ENCODE measurements at places on chromosomes 5 and 9.

DNA sequence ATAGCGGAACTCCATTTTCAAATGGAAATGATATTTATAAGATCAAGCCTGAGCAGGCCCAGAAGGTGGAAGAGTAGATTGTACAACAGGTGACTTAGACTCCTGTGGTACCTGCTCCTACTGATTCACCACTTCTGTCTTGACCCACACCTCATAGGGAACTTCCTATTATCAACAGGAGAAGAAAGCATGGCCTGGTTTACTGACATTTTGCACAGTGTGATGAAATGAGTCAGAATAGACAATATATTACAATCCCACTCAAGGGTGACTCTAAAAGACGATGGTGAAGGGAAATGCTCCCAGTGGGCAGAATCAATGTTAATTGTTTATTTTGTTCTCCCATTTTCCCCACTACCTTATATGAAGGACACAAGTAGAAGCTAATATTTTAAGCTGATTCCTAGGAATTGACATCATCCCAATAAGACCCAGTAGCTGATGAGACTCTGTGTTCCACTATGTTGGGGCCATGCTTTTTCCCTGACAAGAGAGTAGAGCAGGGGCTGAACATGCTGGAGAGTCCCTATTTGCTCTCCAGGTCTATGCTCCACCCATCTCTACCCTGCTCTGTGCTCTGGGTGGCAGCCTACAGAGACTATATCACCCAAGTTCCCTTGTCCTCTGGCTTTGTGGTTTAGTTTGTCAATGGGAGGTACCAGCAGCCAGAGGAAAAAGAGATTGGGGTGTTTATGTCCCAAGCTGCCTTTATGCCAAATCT lies 163.4 kb upstream of the FSTL4 start:
- DNase-seq, result no peak

GRCh38 chr9:696332-697323 lies 144.9 kb upstream of the DMRT1 start:
- no peak for DNase-seq

- DNase-seq, result no peak
These were observed 29.0 kb upstream of the GGTA1 start for GRCh38 chr9:121528642-121529041.

- DNase-seq, result no peak
These were observed 34.3 kb downstream of the SLC44A1 start for GRCh38 chr9:105278751-105279150.

- DNase-seq, result no peak
These were observed 82.5 kb upstream of the SNCAIP start for GRCh38 chr5:122229551-122229950.

DNA sequence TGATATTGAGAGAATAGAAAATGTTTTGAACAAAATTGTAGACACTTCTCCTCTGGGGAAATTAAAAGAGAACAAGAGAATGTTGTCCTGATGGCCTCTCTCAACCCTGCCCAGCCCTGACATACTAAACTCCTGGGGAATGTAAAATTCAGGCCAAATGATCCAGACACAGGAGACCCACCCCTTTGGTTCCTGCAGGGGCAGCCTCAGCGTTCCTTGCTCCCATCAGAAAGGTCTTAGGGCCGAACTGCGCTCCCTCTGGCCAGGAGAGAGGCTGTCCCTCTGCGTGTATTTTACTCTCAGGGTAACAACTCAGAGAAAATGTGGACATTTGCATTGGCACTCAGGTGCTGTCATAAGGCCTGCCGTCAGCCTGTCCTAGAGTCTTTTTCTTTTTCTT lies 616.3 kb upstream of the KLF4 start:
- no peak for DNase-seq

DNA sequence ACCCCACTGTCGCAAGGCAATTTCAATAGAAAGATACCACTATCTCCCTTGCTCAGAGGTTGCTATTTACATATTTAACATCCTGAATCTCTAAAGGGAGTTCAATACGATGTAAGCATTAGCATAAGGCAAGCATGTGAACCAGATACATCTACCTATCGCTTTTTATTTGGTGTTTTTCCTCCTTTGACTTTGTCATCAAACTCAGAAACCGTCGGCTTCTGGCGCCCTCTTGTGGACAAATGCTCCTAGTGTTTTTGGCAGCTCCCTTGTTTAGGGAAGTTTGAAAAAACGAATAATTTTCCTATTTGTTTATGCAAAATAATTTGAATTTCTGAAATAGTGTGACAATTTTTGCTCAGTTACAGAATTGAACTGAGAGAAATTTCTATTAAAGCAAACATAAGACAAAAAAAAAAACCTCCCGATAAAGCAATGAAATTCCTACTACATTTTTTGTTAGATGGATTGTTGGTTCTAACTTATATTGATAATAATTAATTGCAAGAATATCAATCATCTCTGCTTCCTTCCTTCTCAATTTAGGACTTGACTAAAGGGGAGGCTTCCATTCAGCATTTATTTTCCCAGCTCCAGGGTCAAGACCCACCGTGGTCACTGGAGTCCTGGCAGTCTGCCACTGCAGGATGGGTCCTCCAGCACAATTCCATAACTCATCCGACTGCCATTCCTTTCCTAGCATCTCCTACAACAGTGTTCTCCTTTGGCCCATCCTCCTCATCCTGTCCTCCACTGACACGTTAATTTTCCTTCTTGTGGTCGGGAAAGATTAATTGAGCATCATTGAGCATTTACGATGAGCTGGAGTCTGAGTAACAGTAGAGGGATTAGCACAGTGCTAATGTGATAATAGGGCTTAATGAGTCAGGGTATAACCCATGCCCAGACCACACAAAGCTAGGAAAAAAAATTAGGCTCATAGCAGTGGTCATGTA lies 131.8 kb upstream of the CHD1 start:
- DNase-seq, result no peak

- DNase-seq, result no peak
These were observed 16.3 kb upstream of the RAD23B start for GRCh38 chr9:107266624-107267368.

DNA sequence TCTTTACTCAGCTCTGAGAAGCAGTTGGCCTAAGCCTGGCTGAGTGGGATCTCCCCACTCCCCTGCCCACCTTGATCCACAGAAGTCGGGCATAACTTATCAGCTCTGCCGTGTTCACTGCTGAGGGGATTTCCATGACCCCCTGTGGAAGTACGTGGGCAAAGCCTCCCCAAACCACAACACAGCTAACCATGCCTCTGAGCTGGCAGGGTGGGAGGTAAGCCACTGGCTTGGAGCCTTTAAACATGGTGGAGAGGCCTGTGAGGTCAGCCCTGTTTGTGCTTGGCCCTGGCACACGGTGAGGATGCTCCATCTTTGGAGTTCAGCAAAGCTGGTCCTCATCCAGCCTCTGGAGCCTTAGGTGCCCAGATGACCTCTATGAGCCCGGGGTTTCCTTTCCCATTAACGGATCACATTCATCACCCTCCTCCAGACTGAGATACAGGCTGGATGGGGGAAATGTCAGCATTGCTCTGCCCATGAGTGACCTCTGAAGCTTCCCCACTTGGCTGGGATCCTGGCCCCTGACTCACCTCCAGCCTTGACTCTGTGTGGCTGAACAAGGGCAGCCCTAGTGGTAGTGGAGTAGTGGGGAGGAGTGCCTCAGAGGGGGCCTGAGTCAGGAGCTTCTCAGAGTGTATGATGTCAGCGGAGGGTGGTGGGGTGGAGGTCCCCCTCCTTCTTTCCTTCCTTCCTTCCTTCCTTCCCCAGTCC lies 6.2 kb downstream of the PDLIM4 start:
- DNase-seq, result no peak

DNA sequence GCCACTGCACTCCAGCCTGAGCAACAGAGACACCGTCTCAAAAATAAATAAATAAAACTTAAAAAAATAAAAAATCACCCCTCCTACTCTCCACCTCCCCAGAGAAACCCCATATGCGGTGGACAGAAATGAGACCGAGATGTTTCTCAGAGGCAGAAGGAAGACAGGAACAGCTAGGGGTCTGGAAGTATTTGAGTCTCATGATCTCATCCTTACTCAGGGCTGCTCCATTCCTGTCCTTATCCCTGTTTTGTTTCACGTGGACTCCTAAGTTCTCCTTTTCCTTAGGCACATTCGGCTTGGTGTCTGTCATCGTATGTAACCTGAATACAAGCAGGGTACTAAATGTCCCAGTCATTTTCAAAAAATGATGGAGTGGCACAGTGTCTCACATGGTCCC lies 76.1 kb downstream of the C9orf50 start:
- no peak for DNase-seq

DNA sequence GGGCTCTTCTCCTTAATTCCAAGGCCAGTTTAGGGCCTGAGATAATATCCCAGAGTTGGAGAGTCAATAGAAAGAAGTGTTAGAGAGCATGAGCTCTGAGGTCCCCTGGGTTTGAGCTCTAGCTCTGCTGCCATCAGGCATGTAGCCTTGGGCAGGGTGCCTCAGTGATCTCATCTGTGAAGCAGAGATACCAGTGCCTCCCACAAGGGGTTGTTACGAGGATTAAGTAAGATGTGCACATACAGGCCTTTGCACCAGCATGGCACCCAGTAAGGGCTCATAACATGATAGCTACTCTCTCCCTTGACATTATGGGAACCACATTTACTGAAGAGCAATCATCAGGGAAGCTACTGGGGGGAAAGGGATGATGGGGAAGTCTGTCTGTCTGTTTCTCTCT lies 265.7 kb downstream of the HSPA4 start:
- no peak for DNase-seq

- DNase-seq, result no peak
These were observed 106.5 kb downstream of the FANCC start for GRCh38 chr9:95211028-95211427.

- no peak for DNase-seq
These were observed 20.3 kb downstream of the AOPEP start for GRCh38 chr9:94746541-94747370.

- no peak for DNase-seq
These were observed 253.4 kb downstream of the ARHGAP26 start for GRCh38 chr5:143023411-143024096.

DNA sequence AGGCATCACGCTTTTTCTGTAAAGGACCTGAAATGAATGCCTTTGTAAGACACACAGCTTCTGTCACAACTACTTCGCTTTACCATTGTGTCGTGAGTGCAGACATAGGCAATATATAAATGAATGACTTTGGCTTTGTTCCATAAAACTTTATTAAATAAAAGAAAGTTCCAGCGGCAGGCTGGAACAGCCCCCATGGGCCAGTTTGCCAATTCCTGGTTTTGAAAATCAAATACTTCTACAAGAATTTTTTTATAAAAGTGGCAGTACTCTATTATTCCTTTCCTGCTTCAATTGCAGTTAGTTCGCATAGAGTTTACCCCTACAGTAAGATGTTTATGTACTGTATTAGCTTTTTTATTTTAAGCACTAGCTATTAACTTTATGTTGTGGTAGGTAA lies 53.7 kb downstream of the SRFBP1 start:
- DNase-seq, result no peak

DNA sequence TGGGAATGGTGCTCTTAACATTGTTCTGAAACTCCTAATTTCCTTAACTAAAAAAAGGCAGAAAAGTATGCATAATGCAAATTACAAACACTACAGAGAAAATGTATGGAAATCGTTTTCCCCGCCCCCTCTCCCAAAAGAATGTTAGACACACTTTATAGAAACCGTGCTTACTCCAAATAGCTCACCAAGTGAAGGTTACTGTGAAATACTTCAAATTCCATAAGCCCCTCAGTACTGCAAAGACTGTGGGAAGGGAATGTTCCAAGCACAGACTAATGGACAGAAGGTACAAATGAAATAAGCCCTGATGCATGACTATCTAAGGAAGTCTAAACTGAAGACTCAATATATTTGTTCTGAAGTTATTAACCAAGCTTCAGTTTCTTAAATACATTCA lies 12.5 kb downstream of the MAPKAP1 start:
- DNase-seq, result no peak

GRCh38 chr5:21143686-21144085 lies 1155.7 kb upstream of the CDH18 start:
- DNase-seq, result no peak

- DNase-seq, result no peak
These were observed 112.3 kb upstream of the WWC1 start for GRCh38 chr5:168179192-168179593.

DNA sequence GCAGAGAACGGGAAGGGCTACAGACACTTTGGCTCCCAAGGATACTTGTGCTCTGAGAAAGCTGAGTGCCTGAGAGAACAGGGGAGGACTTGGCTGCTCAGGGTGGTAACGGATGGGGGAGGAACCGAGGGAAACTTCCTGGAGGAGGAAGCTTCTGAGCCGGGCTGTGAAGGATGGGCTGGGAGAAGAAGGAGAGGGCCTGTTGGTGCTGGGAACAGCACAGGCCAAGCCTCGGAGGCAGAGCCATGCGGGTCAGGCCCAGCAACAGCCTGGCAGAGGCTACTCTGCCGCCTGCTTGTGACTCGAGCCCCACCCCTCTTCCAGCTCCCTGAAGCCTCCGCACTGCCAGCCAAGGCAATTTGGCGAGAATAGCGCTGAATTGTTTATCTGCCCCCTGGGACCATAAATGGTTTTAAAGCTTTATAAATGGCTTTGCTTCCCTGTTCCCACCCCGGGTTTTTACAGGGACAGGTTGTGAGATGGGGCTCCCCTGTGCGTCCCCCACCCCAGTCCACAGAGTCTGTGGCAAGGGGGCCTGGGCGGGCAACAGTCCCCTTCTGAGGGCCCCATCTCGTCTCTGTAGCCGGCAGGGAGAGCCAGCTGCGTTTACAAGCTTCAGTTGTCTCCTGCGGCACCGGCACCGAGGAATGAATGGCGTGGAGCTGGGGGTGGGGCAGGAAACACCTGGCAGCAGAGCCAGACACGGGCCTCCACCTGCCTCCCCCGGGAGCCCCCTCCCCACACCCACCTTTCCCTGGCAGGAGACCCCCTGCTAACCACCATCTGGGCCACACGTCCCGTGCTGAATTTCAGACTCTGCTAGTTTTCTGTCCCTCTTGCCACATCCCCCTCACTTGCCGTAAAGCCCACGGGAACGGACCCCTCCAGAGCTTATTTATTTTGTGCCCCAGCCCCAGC lies 24.4 kb downstream of the FAM163B start:
- DNase-seq, result peak; percentile 76

DNA sequence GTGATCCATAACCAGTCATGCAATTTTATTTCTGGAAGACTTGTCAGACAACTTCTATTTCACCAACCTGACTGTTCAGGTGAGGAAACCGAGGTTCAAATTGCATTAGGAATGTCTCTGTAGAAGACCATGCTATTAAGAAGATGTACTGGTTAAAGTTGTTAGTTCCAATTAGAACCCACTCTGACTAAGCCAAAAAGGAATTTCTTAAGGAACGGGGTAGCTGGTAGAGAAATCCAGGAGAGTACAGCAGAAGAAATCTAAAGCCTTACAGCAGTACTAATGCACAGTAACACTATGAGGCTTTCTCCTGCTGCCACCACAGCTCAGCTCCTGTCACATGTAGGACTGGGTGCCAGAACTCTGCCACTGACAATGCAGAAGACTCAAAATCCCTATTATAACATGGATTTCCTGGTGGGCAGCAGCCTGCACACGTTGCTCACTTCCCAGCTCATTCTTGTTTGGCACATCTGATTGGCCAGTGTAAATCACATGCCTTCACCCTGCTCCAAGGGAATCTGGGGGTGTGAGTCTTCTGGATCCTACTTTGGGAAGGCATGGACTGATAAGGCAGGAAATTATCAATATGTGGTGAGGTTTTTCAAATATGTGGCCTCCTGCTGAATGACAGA lies 37.1 kb downstream of the CAST start:
- DNase-seq, result no peak

Measured in NCI-H510A (cell line).